Memory B cell (primary cell): ENCODE measurements at places on chromosomes 7 and 10.

- no peak for DNase-seq
Measured at GRCh38 chr7:25459057-25459456, 230.8 kb upstream of the NPVF start.

- DNase-seq = peak; percentile 84
Measured at GRCh38 chr7:100088621-100089457, at the start of gene COPS6. TSS of gene COPS6 (plus strand) at chr7:100088969. CDS start at chr7:100088991, 22 bp downstream.

- DNase-seq = no peak
Measured at GRCh38 chr10:97140902-97141745, 44.6 kb downstream of the SLIT1 start.

GRCh38 chr7:5681979-5682546 lies 99.4 kb downstream of the RNF216 start:
- DNase-seq = no peak

- no peak for DNase-seq
Measured at GRCh38 chr7:101333912-101334311, 12.3 kb upstream of the IFT22 start.

GRCh38 chr10:13823709-13824405 lies 237.1 kb downstream of the PRPF18 start:
- no peak for DNase-seq
